ENCODE measurements at places on chromosomes 13 and 19. TPM values are rescaled to one million over a fixed set of nuclear protein-coding genes. Genes with fewer than 3 reads are reported as not detected.
A peak's percentile ranks its signal among the peaks of the same experiment; 100 is the strongest.

DNA sequence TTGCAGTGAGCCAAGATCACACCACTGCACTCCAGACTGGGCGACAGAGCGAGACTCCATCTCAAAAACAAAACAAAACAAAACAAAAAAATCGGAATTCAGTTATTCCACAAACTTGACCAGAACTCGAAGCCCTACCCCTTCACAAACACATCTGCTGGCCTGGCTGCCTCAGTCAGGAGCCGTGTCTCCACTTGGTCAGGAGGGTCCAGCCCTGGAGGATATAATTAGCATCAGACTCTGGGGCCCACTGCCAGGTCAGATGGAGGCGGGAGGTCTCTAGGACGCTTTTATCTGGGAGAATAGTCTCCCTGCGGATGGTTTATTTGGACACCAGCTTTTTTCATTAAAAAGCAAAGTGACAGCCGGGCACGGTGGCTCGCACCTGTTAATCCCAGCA is 8.0 kb downstream of the ELL start:
- peak; percentile 82 for DNase-seq

GRCh38 chr13:20128459-20128931 is 32.4 kb downstream of the GJA3 start:
- DNase-seq, result no peak

DNA sequence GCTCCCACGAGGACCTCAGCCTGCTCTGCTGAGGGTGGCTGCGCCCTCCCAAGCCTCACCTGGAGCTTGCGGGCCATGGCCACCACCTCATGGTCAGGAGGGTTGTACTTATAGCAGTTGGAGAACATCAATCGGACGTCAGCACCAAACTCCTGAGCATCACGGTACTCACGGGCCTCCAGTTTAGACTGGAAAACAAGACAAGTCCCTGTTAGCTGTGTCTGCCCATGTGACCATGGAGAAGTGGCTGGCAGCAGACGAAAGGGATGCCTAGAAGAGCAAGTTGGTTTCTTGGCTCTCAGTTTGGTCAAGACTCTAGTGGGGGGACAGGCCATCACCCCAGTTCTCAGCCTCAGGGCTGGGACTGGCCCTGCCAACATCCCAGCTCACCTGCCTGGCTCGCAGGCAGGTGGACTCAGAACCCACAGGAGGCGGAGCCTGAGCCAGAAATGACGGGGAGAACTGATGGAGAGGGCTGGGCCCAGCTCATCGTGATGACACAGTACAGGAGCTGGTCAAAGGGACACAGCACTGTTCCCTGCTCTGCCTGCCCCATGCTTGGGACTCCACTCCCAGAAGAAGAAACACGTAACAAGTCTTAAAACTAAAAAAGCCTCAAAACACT is 31.2 kb upstream of the EPHX3 start:
- no peak for DNase-seq

Gene ICAM5
- polyA plus RNA-seq, result 0.11 TPM

Gene FAM216B
- 0.38 TPM for polyA plus RNA-seq

Gene RGL3
- 11.3 TPM for polyA plus RNA-seq

Gene PGLYRP2
- polyA plus RNA-seq, result not detected

DNA sequence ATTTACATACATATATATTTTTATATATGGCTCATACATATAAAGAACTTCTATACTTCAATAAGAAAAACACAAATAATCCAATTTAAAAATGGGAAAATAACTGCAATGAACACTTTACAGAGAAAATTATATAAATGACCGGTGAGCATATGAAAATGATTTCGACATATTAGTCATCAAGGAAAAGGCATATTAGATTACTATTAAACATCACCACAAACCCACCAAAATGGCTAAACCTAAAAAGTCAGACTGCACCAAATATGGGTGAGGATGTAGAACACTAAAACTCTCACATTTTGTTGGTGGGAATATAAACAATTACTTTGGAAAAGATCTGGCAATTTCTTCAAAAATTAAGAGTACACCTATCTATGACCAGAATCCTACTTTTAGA is 316.2 kb downstream of the ENOX1 start:
- DNase-seq, result no peak

Data from heart left ventricle (tissue), 16 donors.